Mammary microvascular endothelial cell (primary cell): ENCODE measurements at places on chromosomes 1 and 21. TPM values are rescaled to one million over a fixed set of nuclear protein-coding genes. Genes with fewer than 3 reads are reported as not detected.

Gene EDN2
- total RNA-seq, result not detected in 2 replicates

Gene SPRR5
- total RNA-seq, result not detected in 2 replicates

Gene HSD3B2
- not detected in 2 replicates for total RNA-seq

Gene OR2L5
- total RNA-seq, result not detected in 2 replicates

Gene TRIM67
- total RNA-seq, result not detected in 2 replicates

Gene HUNK
- total RNA-seq, result under 0.01 TPM in 1 of 2 replicates, not detected in the other

Gene DIO1
- not detected in 2 replicates for total RNA-seq

Gene AGMAT
- 1.6 and 2.5 TPM in 2 replicates for total RNA-seq

Gene PLCH2
- total RNA-seq, result 0.13 TPM in 1 of 2 replicates, not detected in the other

Gene ADORA3
- not detected in 2 replicates for total RNA-seq

Gene MR1
- 7.4 and 8.8 TPM in 2 replicates for total RNA-seq

Gene ADORA1
- not detected in 2 replicates for total RNA-seq

Gene KPRP
- not detected in 2 replicates for total RNA-seq

Gene CCDC27
- total RNA-seq, result not detected in 2 replicates

Gene RNU1-3
- total RNA-seq, result under 0.01 TPM in 1 of 2 replicates, not detected in the other

Gene PAX7
- not detected in 2 replicates for total RNA-seq

Gene DUSP23
- total RNA-seq, result 57.1 and 72.2 TPM in 2 replicates

Gene GSTM5
- not detected in 2 replicates for total RNA-seq

Gene CDK18
- 0.15 and 1.4 TPM in 2 replicates for total RNA-seq

Gene SYT2
- total RNA-seq, result not detected in 2 replicates

Gene CFHR3
- not detected in 2 replicates for total RNA-seq
